ENCODE measurements at places on chromosomes 2 and 18.

GRCh38 chr2:17877811-17878280, 621 bp upstream of the KCNS3 start:
- no peak for DNase-seq

GRCh38 chr18:23912356-23912755, 102.2 kb upstream of the TTC39C start:
- no peak for DNase-seq

DNA sequence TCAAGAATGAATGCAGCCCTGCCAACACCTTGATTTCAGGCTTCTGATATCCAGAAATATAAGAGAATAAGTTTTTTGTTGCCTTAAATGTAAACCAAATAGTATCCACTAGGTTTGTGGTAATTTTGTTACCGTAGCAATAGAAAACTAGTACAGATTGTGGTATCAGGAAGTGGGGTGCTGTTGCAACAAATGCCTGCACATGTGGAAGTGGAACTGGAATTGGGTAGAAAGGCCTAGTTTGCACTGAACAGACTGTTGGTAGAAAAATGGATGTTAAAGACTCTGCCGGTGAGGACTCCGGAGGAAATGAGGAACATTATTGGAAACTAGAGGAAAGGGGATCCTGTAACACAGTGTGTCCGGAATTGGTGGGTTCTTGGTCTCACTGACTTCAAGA, 145.8 kb upstream of the MGAT5 start:
- no peak for DNase-seq

DNA sequence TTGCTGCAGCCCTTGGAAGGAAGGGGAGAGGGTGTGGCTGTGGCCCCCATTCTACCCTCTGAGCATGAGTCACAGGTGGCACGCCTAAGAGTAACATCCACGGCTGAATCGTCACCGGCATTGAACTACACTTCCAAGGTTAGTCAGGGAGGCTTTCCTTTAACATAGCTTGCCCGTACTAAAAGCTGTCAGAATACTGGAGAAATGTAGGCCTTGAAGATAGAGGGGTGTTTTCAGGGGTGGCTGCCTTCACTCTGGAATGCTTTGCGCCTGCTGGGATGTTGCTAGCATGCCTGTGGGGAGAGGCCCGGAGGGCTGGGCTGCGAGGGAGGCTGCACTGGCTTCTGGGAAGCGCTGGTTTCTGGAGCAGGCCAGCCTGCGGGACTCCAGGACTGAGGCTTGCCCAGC, 333.7 kb downstream of the AGAP1 start:
- no peak for DNase-seq

- DNase-seq = no peak
Observed at GRCh38 chr2:28404086-28404485, 11.4 kb downstream of the FOSL2 start.

DNA sequence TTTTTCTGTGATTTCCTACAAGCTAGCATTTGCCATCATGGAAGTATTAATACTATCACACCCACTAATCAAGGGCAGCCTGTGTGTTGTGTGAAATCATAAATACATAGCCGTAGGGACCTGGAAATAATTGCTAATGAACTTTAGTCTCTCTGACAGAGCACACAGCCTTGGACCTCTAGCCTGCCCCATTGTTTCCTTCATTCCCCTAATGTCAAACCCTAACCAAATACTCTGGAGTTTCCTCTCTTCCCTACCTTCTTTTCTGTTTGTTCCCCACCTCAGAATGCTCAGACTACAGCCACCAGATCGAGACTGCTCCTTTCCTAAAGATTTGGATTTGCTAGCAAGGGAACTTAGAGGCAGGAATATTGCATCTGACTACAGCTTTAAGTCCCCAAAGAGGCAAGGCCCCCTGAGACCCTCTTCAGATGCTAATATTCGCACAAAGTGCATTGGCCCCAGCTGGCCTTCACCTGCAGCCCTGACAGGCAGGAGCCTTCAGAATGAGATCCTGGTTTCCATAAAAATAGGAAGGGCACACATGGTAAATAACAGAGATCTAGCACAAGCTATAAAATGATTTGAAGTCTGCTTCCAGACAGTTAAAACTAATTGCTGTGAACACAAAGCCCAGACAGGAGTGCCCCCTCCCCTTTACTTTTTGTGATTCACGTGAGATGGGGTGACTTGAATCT, 279.2 kb upstream of the DCC start:
- no peak for DNase-seq

- DNase-seq = no peak
Observed at GRCh38 chr2:39755466-39755865, 23.6 kb downstream of the THUMPD2 start.

GRCh38 chr2:4673025-4673489, 969.7 kb downstream of the DCDC2C start:
- no peak for DNase-seq

GRCh38 chr2:196601430-196602306, 37.8 kb upstream of the CCDC150 start:
- DNase-seq = peak; percentile 98

Measured in lung microvascular endothelial cell (primary cell).